ENCODE measurements at places on chromosomes 5 and 9. TPM values are rescaled to one million over a fixed set of nuclear protein-coding genes. Genes with fewer than 3 reads are reported as not detected.
A peak's percentile ranks its signal among the peaks of the same experiment; 100 is the strongest.

GRCh38 chr9:133655701-133656100 lies 19.5 kb downstream of the DBH start:
- DNase-seq, result no peak

Gene SV2C
- 0.04 TPM for total RNA-seq

DNA sequence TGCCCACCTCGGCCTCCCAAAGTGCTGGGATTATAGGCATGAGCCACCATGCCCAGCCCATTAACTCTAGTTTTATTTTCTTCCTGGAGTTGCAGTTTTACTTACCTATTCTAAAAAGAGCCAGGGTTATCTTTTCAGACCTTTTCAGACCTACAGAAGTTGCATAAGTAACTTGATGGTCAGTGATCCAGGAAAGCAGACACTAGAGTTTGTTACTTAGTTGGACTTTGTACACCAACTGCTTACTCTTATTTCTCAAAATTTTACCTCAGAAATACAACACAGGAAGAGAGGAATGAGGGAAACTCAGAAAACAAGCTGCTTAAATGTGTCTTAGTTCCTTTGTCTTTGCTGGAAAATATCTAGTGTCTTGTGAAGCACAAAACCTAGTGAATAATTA lies 25.4 kb downstream of the RAD23B start:
- DNase-seq, result no peak

DNA sequence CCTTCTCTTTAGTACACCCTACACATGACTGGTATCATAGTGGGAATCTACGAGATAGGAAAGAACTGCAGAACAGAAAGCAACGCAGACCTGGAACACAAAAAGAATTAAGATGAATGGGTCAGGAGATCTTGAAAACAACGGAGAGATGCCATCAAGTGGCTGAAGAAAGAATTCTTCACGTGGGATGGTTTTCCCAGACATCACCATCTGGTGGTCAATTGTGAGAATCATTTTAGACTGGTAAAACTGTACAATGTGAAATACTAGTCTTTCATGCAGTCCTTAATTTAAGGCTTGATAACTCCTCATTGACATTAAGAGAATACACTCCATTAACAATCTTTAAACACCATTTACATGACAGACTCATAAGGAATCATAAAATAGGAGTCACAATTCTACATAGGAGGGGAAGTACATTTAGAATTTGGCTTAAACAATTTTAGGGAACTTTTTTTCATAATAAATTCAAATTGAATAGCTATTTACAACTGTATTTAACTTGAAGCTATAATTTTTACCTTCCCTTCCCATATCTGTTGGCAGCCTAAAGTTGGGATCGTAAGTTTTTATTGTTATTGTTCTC lies 128.4 kb upstream of the TRPM3 start:
- DNase-seq, result peak; percentile 68

DNA sequence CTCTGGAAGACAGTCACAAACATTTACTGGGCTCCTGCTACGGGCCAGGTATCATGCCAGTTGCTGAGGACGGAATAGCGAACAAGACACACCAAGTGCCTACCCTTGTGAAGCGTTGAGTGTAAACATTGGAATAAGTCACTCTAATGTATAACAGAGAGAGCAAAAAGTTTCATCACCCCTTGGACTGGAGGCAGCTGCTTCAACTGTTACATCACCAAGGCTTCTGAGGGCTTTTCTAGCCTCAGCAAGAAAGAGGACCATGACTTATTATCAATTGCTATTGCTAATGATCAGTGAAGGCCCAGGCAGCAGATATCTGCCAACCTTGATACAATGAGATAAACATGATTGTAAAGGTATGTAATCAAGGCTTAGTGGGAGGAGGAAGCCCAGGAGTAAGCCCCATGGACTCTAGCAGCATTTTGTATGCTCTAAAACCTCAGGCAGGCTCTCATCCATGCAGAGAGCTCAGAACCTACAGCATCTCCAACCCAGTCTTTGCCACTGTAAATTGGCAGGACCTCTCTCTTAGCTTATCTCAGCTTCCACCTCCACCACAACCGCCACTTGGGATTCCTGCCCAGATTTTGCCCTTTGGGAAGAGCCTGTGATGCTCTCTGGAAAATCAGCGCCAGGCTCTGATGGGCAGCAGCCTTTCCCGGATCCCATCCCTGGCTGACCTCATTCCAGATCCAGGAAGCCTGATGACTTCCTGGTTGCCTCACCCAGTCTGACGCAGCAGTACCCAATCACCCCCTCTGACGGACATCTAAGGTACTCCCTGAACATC lies 54.5 kb downstream of the ADAM19 start:
- DNase-seq, result peak; percentile 85

DNA sequence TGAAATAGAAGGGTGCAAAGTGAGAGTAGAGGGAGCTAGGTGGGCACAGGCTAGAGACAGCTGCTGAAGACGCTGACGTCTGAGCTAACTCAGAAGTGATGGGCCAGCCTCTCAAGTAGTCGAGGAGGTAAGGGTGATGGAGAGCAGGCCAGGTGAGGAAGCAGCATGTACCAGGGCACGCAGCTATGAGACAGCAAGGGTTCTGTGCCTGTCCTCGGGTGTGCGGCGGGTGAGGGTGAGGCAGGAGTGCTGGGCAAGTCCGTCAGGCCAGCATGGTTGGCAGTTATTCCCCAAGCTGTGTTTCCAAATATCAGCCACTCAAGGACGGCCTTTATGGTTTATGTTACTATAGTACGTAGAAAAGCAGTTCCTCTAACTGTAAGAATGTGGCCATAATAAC lies 6.2 kb downstream of the RMND5B start:
- DNase-seq, result no peak

DNA sequence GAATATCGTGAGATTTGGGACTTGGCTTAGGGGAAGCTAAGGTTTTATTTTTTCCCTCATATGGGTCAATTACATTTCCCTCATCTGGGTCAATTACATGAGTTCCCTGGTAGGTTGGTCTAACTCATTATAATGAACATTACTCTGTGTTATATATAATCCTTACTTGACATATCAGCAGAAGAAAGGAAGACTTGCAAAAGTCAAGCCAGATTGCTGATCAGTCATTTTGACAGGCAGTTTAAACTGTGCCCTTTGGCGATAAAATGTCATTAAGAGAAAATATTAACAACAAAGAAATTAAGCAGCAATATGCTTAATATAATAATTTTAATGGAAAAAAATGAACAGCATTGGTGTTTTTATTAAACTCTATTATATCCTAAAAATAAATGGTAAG lies 23.1 kb upstream of the TRPM3 start:
- no peak for DNase-seq

- no peak for DNase-seq
These were observed 47.2 kb upstream of the FABP6 start for GRCh38 chr5:160181965-160182622.

Gene TAF11L7
- not detected for total RNA-seq

GRCh38 chr9:135830496-135830895 lies 76.8 kb downstream of the CAMSAP1 start:
- no peak for DNase-seq

DNA sequence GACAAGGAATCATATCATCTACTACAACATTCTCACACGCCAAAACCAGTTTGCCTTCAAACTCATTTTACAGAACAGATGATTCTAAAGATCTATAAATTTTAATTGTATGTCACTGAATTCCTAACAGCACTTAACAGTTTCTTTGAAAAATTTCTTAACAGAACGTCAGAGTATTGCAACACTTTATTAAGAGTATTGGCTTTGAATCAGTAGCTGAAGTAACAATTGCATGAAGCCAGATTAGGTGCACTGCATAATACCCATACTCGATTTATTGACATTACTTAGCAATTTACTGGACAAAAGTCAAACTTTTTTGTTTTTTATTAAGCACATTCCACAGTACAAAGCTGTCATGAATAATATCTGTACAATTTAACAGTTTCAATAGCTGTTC lies 75.8 kb downstream of the SMIM23 start:
- no peak for DNase-seq

- DNase-seq, result no peak
These were observed 195.3 kb downstream of the CNTLN start for GRCh38 chr9:17330097-17330496.

DNA sequence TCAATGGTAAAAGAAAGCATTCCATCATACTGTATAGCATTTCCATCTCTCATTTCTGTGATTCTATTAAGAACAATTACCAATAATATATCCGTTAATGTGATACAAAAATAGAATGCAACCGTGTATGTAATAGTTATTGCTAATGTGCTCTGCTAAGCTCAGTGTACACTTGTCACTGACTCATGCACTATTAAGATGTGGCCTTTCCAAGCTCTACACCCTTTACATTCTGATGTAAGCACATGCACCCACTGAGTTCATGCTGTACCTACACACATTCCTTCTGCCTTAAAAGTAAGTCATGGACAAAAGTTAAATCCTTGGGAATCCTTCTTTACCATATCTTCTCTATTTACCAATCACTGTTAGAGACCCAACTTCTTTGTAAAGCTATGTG lies 319.1 kb downstream of the ZSWIM6 start:
- DNase-seq, result no peak

- DNase-seq, result no peak
These were observed 165.1 kb downstream of the PLK2 start for GRCh38 chr5:58294598-58295305.

GRCh38 chr9:81028504-81028903 lies 660.8 kb downstream of the TLE1 start:
- DNase-seq, result peak; percentile 96

GRCh38 chr9:94787266-94787665 lies 60.8 kb downstream of the AOPEP start:
- no peak for DNase-seq

DNA sequence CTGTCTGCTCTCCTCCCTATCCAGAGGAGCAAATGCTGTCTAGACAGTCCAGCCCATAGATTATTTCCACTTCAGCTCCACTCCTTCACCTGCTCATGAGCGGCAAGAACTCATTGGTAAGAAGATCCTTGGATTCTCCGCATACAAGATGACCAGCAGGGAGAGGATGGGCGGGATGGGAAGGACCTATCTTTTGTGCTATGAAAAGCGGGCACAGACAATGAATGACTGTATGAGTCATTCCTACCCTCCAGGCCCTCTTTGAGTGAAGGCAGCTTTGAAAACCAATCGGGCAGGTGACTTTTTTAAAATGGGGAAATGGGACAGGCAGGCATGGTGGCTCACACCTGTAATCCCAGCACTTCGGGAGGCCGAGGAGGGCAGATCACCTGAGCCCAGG lies 49.4 kb downstream of the SMIM23 start:
- no peak for DNase-seq

Gene ANKRD34B
- total RNA-seq, result not detected

Gene SLCO6A1
- total RNA-seq, result not detected

Gene SPATA31E1
- total RNA-seq, result not detected

GRCh38 chr5:172815631-172816030 lies 18.4 kb upstream of the ERGIC1 start:
- no peak for DNase-seq

Measured in H4 (cell line).